ENCODE measurements at places on chromosomes 12 and 14. TPM values are rescaled to one million over a fixed set of nuclear protein-coding genes. Genes with fewer than 3 reads are reported as not detected.
A peak's percentile ranks its signal among the peaks of the same experiment; 100 is the strongest.

- DNase-seq, result no peak
These were observed 75.0 kb upstream of the DYNC1H1 start for GRCh38 chr14:101889366-101889765.

DNA sequence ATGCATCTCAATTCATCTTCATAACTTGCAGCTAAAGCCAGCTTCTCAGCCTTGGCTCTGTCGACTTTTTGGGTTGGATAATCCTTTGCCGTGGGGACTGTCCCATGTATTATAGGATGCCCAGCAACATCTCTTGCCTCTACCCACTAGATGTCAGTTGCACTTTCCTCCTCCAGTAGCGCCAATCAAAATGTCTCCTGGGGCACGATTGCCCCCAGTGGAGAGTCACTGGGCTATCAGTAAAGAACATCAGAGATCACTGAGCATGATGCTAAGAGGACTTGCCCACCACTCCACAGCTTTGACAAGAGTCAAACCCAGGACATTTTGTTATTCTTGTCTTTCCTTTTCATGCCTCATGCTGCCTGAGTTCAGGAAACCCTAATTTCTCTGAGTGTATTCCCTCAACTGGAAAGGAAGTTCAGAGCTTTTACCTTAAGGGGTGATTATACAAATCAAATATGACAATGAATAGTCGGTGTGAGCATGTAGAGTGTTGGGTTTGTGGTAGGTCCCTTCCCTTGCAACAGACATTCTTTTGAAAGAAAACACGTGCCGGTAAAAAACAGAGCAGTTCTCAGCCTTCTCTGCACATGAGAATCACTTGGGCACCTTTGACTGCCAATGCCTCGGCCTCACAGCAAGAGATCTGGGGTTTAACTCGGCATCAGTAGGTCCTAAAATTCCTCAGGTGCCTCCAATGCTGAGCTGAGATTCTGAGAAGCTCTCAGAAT, 980.6 kb downstream of the VRK1 start:
- DNase-seq, result no peak

GRCh38 chr12:93184672-93185368, 192.9 kb upstream of the NUDT4 start:
- DNase-seq, result no peak

DNA sequence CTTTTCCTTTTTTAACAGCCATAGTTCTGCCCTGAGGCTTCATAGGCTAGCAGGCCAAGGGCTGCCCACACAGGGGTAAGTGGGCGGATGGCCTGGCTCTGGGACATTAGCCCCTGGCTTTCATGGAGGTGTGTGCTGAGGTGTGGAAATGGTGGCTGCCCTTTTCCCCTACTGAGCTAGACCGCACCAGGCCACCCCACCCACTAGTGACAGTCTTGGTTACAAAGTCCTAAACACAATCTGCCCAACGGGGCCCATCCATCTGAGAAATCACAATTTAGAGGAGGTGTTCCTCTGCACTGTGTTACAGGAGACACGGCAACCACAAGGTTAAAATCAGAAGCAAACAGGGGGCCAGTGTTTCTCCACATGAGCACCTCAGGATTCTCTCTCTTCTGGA, 35.6 kb downstream of the APPL2 start:
- DNase-seq, result no peak

DNA sequence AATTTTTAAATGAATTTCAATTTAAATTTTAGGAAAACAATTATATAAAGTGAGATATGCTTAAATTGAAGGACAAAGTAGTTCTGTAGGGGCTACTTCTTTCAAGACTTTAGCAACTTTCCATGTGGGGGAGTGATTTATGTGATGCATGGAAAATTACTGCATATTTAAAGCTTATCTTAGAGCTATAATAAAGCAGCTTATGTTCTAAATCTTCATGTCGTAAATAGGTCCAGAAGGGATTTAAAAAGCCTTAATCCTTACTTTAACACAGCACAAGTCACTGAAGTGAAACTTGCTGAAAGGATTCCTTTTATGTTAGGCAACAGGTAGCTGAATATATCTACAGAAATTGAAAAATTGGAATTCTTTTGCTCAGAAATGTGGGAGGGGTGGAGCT, 340.4 kb downstream of the NAV3 start:
- DNase-seq, result no peak

The C12orf54 gene
- not detected for total RNA-seq

GRCh38 chr12:4648104-4648500, 749 bp downstream of the AKAP3 start:
- peak; percentile 9 for DNase-seq

The SLCO1C1 gene
- 0.25 TPM for total RNA-seq

- DNase-seq, result peak; percentile 89
These were observed 10.7 kb downstream of the PCNX4 start for GRCh38 chr14:60102389-60102788.

DNA sequence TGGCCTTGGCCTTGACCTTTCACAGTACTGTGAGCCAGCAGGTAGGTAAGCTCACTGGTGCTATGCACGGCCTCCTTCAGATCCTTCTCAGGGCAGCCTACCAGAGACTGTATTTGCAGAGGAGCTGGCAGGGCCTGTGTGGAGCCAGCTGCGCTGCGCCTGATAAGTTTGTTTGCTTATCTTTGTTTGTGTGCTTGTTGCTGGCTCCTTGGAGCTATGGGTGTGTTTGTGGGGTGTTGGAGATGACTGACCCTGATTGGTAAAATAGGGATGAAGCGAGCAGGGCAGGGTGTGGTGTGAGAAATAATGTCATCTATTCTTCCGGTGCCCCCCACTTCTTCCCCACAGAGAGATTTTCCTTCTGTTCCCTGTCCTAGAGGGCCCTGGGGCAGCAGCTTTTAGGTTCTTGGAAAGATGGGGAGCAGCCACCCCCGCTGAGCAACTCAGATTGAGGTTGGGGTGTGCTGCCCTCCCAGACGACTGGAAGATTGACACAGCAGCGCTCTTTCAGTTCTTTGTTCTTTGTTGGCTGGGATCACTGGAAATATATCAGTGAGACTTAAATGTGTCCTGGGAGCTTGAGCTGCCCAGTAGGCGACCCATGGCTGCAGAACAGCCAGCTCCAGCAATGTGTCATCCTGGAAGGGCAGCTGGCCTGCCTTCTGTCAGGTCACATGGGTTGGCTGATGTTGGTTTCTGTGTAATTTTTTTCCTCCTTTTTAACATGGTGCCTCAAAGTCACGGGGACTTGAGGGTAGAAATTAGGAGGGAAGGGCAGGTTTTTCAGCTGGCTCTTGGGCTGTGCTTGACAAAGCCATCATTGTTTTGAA, 19.6 kb downstream of the MLXIP start:
- peak; percentile 84 for DNase-seq

DNA sequence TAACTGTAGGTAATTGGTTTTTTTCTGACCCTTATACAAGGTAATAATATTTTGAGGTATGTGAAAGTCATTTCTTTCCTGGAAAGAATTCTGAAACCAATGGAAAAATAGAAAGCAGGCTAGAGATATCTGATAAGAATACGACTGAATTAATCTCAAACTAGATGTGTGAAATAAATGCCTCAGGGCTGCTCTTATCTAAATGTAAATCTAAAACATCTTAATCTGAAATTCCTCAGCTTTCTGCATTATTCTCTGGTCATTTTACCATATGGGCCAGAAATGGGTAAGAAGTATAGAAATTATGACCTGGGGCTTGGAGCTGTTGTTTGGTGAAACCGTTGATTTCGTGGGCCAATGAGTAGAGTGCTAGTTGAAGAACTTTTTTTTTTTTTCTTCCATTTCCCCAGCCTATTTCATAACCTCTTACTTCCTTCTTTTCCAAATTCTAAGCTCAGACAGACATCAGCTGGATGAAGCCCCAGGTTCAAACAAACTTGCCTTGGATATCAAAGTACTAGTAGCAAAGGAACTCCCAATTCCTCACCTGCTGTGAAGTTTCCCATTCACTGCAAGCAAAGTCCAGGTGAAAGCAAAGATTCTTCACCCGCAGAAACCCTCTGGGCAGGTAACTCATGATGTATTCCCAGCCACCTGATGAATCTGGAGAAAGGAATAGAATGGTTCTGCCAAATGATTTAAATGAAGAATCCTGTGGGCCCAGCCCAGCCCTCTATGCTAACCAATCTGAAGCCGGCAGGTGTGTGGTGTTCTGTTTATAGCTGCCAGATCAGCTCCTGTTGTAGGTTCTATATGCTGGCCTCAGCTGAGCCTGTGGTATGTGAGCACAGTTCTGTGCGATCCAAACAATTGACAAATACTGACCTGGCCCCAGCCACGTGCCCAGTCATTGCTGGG, 9.7 kb upstream of the FOS start:
- DNase-seq, result no peak
